ENCODE measurements at places on chromosomes 1 and 21. TPM values are rescaled to one million over a fixed set of nuclear protein-coding genes. Genes with fewer than 3 reads are reported as not detected.

DNA sequence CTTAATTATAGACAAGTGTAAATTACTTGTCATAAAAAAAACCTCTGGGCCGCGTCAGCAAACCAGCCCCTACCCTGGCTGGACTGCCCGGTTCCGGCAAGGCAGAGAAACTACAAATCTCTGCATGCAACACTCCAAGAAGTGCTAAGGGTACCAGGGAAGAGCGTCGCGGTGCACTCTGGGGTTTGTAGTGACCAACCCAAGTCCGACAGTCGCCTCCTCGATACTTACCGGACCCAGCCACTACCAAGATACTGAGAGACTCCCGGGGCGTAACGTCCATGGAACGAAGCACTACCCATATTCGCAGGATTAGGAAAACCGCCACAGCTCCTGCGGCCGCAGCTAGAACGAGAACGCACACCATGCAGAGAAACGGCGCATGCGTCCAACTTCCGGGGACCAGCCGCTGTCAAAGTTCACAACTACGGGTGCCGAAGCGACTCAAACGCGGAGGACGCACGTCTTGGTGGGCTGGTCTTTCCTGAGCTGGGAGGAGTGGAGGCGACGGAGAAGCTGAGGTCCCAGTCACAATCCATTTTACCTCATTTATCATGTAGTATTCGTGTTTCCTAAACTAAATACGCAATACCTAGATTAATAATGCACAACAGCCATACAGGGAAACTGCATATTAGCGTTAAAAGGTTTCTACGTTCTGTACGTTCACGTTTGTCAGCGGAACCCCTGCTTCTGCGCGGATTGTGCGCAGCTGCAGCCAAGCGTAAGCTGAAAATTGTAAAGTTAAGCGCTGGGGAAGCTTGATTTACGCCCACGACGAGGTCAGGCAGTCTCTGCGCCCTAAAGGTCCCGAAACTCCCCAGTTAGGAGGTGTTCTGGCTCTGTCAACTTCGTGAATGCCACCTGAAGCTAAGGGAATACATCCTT lies at the start of gene ALG14:
Gene ALG14, minus strand, starts transcription at position 420 of the 888 bp plus-strand sequence. Its CDS starts 53 bp downstream, at position 367.
- DNase-seq, result peak; percentile 98

NBPF26 gene
- 30.2 TPM for total RNA-seq

GRCh38 chr1:153769221-153769620 lies 6.0 kb upstream of the SLC27A3 start:
- DNase-seq, result no peak

GRCh38 chr1:6612641-6613360 lies 730 bp upstream of the PHF13 start:
- DNase-seq, result peak; percentile 85

- no peak for DNase-seq
These were observed 53.8 kb downstream of the MACF1 start for GRCh38 chr1:39258146-39258924.

DNA sequence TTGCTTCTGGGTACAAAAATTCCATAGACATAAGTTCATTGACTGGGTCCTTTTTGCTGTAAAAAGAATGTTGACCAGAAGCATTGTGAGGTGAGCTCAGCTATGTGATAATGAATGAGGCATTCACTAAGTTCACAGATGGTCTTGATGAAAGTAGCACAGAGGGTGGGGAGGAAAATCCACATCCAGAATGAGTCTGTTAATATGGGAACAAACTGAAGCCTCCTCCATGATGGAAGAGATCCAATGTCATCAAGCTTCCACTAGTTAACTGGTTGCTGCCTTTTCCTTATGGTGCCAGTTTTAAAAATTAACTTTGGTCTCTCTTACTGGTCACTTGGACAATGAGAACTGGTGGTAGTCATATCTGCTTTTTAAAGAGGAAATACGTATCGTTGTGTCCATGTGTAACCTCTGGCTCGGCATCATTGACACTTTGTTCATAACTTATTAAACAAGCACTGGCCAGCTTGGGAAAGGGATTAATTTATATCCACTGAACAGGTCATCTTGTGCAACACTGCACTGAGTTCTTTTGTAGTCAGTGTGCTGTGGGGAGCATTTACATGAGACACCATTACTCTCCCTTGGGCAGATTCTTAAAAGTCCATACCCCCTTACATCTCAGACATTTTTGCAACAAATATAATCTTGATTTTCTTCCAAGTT lies 88.6 kb downstream of the ADAMTS1 start:
- no peak for DNase-seq

- DNase-seq, result no peak
These were observed 241.8 kb upstream of the IRF2BP2 start for GRCh38 chr1:234851450-234852438.

GRCh38 chr1:229158927-229159326 lies 112.0 kb upstream of the RAB4A start:
- no peak for DNase-seq

TNN gene
- total RNA-seq, result 0.05 TPM

CFAP107 gene
- total RNA-seq, result not detected

GRCh38 chr1:223106856-223107255 lies 36.2 kb downstream of the TLR5 start:
- peak; percentile 72 for DNase-seq

- peak; percentile 23 for DNase-seq
These were observed 56.7 kb upstream of the COL6A2 start for GRCh38 chr21:46041183-46041582.
